Fibroblast of the aortic adventitia (primary cell): ENCODE measurements at places on chromosomes 6 and 20.

DNA sequence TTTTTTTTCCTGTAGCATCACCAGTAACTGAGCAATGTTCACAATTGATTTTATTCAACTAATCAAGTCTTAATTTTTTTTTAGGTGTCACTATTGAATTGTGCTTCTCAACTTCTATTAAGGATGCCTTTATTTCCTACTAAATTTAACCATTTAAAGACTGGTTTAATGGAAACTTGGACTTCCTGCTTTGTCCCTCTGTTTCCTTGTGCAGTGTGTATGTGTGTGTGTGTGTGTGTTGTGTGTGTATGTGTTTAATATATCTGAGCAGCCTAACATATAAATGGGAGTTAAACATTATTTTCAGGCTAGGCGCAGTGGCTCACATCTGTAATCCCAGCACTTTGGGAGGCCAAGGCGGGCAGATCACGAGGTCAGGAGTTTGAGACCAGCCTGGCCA, 1.8 kb downstream of the SERPINB6 start:
- no peak for DNase-seq

DNA sequence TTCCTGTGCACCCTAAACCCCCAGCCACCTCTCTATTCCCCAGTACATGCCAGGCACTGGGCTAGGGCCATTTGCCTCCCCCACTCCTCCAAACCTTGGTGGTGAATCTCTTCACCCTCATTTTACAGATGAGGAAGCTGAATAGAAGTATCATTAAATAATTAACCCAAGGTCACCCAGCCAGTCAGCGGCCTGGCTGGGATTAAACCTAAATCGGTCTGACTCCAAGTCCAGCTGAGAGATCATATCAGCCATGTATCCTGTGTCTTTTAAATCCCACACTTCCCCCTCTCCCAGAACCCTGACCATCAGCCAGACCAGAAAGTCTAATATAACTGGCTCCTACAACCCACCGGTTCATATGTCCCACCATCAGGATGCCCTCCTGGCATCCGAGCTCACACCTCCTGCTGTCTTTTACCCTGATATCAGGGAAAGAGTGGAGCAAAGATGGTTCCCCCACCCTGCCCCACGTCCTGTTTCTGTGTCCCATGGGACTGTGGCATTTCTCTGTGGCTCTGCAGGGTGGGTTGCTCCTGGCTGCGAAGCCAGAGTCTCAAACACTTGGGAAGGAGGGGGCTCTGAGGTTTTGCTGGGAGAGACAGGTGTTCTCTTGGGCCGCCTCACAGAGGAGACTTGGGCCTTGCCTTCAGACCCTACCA, 145.3 kb downstream of the VEGFA start:
- no peak for DNase-seq

- no peak for DNase-seq
Measured at GRCh38 chr6:120606743-120607142, 727.5 kb downstream of the TBC1D32 start.

DNA sequence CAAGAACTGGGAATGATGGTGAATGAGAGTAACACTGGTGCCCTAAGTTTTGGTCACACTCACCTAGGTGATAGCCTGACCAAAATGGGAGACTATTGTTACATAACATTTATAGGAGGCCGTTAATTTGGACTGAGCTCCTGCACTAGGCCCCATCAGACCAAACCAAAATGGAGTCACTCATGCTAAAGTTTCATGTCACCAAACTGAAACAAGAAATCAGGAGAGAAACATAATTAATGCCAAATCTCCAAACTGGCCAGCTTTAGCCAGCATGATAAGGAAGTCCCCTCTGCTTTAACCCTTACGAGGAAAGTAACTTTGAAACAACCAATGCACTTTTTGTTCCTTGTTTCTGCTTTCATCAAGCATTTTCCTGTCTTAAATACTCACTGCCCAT, 110.9 kb upstream of the SLC22A16 start:
- DNase-seq: no peak

GRCh38 chr20:50397058-50397457, 113.1 kb upstream of the PTPN1 start:
- DNase-seq: no peak

DNA sequence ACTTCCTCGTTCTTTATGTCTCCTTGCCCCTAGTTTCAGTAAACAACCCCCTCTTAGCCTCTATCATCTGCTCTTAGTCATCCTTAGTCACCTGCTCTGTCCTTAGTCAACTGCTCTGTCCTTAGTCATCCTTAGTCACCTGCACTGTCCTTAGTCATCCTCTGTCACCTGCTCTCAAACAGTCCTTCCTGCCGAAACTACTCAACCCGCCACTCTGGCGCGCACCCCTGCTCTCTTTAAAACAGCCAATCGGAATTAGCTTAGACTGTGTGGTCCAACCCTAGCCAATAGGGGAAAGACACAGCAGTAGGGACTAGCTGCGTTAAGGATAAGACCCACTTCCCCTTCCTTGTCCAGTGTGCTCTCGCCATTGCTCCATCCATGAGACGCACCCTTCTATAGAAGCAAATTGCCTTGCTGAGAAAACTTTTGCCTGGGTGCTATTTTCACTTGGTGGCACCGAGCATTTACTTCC, 73.9 kb downstream of the BACH2 start:
- DNase-seq: no peak

DNA sequence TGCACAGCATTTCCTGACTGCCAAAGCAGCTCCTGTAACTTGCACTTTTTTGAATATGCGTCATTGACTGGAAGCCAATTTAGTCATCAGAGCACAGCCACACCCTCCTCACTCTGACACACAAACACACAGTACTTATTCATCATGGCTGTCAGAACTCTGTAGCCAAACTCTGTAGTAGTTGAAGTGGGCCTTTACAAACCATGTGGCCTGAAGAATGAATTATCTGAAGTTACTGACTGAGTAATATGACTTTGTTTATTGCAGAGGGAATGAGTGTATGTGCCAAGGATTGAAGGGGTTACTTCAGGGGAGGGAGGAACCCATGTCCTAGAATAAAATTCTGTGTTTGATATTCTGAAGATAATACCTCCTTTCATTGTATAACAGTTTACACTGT, 102.7 kb downstream of the FIG4 start:
- DNase-seq: peak; percentile 98

GRCh38 chr6:70864401-70864800, 92.5 kb downstream of the B3GAT2 start:
- DNase-seq: no peak

GRCh38 chr6:127924440-127924839, 23.6 kb upstream of the THEMIS start:
- DNase-seq: no peak

DNA sequence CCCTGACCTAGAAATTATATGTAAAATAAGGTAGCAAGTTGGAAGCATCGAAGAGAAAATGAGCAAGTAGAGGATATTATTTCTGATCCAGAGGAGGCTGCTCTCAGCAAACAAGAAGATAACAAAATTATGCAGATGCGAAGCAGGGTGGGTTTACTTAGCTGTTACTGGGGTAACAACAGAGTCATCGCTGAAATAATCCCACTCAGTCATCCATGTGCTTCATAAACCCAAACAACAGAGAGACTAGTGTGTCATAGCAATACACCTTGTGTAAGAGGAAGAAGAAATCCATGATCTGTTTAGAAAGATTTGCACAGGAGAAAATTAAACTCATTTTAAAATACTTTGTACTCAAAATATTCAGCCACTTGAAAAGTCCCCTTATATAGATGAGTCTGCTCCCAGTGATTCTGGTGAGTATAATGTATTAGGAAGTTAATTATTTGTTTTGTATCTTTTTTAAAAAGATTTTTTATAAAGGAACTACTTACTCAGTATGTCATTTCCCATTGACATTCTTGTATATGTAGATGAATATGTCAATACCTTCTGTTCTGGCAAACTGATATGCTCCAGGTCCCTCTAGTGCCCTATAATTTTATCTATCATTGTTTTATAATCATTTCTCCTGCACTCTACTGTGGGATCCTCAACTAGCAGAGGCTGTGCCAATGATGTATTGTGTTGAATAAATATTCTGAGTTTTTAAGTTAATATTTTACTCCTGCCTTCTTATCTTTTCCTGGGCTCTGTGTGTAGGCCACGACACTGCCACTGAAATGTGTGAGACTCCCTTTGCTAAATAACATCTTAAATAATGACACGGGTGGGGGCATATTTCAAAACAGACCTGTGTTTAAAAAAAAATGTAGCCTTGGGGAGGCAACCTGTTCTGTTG, 8.6 kb upstream of the HIVEP2 start:
- DNase-seq: no peak

DNA sequence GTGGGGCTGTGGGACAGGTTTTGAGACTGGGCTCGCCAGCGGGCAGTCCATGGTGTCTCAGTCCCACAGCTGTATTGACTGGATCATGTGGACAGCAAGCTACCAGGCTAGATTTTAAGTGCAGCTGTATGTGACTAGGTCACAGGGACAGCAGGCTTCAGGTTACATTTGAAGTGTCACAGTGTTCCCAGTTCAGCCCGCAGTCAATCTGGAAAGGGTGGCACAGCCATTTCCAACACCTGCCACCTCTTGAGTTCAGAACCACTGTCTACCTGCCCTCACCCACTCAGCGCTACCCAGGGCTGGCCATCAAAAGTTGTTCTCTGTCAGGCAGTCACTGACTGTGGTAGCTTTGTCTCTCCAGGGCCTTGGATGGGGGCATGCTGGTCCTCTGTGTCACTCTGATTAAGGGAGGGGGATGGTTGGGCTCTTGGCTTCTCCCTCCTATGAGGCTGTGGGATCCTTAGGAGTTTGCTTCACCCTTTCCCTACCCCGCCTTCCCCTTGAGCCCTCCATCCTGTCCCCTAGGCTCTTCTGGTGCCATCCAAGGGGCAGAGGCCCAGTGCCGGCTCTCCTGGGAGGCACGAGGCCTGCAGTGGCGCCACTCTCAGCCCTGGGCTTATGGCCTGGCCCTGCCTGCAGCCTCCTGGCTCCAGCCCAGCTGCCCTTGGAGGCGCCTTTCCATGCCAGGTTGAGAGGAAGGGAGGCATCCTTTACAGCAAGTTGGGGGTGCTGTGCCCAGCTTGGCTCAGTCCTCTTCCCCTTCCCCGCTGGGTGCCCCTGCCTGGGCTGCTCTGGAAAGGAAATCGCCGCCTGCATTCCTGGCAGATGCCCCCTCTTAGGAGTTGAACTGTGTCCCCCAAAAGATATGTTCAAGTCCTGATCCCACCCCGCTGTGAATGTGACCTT, 44.9 kb downstream of the PNLDC1 start:
- DNase-seq: no peak

DNA sequence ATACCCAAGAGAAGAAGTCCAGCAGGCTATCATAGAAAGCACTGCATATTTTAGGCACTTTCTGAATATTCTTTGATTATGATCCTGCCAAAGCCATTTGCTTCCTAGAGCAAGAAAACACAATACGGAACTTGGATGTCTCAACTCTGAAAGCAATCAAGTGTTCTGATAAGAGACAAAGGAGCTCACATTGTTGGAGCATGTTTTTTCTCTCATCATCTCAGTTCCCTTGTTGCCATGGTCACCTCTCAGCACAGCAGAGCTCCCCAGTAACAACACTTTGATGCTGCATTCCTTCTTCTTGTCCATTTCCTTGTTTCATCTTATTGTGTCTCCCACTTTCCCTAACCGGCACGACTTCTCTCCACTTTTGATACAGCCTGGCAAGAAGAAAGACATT, 168.7 kb upstream of the FUT9 start:
- DNase-seq: no peak

DNA sequence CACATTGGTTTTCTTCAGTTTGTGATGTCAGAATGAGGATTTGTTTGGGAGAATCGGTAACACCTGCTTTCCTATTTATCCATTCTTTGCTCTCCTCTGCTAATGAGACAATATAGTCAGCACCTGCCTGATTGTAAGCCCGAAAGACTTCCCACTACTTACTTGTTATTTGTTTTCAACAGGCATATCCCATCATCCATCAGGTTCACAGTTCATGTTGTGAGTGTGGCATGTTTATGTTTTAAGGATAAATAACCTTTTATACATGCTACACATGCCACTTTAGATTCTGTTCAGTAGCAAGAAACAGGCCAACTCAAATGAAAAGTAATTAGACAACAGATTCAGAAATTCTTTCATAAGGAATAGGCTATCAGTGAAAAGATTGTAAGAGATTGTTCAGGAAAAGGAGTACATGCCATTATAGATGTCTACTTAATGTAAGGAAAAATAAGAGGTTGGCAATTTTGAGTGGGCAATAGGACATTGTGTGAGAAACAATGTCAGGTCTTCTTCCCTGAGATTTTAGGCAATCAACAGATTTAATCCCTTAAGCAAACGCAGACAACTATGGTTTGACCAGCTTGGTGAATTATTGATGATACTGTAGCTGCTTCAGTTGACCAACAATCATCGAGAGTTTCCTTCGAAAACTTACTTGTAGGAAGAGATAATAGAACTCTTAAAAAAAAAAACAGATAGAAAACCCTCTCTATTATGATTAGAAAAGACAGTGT, 7.9 kb upstream of the GPRC6A start:
- no peak for DNase-seq

GRCh38 chr6:47379328-47379727, 69.6 kb upstream of the TNFRSF21 start:
- no peak for DNase-seq

DNA sequence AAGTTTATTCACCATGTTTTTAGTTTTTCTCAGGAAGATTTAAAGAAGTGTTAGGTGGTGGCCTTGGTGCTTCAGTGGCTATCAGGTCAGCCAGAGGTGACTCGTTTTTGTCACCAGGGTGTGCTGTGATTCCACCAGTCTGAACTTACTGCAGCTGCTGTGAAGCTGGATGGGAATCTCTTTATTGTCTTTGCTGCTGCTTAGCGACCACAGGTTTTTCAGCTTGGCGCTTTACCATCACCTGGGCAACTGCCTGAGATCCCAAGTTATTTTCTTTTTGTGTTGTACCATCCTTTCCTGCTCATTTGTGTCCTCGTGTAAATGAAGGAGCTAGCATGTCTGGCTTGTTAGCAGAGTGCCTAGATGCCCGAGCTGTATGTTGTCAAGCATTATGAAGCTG, 146.9 kb downstream of the MACROD2 start:
- peak; percentile 78 for DNase-seq

GRCh38 chr20:17613328-17614175, 43.7 kb downstream of the DSTN start:
- DNase-seq: no peak

DNA sequence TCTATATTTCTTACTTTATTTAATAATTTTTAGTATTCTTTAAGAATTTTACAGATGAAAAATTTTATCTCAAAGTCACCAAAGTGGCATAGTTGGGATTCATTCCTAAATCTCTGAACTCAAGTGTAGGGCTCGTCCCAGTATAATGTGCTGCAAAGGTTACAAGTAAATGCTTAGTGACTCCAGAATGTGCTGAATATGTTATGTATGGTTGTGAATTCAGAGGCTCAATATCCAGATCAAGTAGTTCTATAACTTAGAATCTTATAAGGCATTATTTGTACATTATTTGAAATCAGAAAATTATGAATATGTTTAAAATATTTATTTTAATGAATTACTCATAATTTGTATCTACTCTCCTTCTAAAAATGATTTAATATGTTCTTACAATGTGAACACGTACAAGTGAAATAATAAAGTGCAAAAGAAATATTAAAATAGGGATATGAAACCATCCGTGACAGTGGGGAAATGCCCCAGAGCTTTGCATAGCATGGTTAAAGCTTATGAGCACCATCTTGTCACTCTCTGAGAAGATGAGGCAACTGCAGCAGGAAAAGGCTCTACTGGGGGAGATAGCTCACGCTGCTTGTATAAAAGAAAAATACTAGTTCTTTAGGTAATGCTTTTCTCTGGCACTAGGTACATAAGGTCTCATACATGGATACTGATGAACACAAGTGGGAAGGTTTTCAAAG, 259.0 kb downstream of the FOXC1 start:
- DNase-seq: no peak

- no peak for DNase-seq
Measured at GRCh38 chr6:149974825-149975224, 11.1 kb downstream of the ULBP1 start.

- DNase-seq: peak; percentile 94
Measured at GRCh38 chr20:50286609-50287008, 96.0 kb downstream of the CEBPB start.
